Renal pelvis (tissue), 12 donors: ENCODE measurements at places on chromosomes 12 and 14. TPM values are rescaled to one million over a fixed set of nuclear protein-coding genes. Genes with fewer than 3 reads are reported as not detected.

OR4K14 gene
- not detected for polyA plus RNA-seq

OR6C74 gene
- not detected for polyA plus RNA-seq

ANG gene
- polyA plus RNA-seq: 2.7 TPM

VCPKMT gene
- 11.8 TPM for polyA plus RNA-seq

STON2 gene
- 54.3 TPM for polyA plus RNA-seq

EFS gene
- polyA plus RNA-seq: 45.5 TPM

OR4M1 gene
- polyA plus RNA-seq: not detected

CLEC4C gene
- not detected for polyA plus RNA-seq

RPL10L gene
- not detected for polyA plus RNA-seq
